ENCODE measurements at places on chromosomes 3 and 15. TPM values are rescaled to one million over a fixed set of nuclear protein-coding genes. Genes with fewer than 3 reads are reported as not detected.

- H3K4me3 ChIP-seq: no peak overlapping the region
- peak; percentile 74 for DNase-seq
- no peaks in the 10 kb centered on the region for H3K27me3 ChIP-seq
- H3K36me3 ChIP-seq: no peaks in the 10 kb centered on the region
- H3K27ac ChIP-seq: peak overlapping the region; percentile 78
Observed at GRCh38 chr15:89662893-89663626, 7.8 kb upstream of the KIF7 start.

DNA sequence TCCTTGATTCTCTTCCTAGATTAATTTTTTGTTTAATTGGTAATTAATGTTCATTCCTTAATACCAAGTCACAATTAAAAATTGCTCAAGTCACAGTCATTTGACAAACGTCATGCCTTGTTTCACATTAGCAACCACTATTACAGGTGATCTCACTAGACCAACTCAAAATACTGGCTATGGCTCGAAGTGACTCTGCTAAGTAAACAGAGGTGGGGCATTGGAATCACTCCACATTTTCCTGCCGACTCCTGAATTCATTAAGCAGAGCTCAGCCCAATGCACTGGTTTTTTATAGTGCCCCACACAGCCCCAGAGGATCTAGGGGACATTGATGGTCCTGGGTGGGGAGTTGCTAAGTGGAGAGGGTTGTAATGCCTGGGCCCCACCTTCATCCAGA, 201.2 kb upstream of the NSMCE3 start:
- no peaks in the 10 kb centered on the region for H3K27me3 ChIP-seq
- H3K27ac ChIP-seq: no peak overlapping the region
- no peak overlapping the region for H3K4me3 ChIP-seq
- peaks cover 2% of the 10 kb centered on the region for H3K4me1 ChIP-seq
- no peak for DNase-seq

GRCh38 chr15:69394556-69395282, 19.4 kb upstream of the KIF23 start:
- H3K27ac ChIP-seq: no peak overlapping the region
- H3K4me3 ChIP-seq: peak overlapping the region; percentile 34
- H3K4me1 ChIP-seq: peaks cover 15% of the 10 kb centered on the region
- DNase-seq: peak; percentile 83
- H3K27me3 ChIP-seq: peaks cover 5% of the 10 kb centered on the region
- no peaks in the 10 kb centered on the region for H3K36me3 ChIP-seq

The HCN4 gene
- 21.9 TPM for total RNA-seq

- H3K27me3 ChIP-seq: no peaks in the 10 kb centered on the region
- peaks cover 93% of the 10 kb centered on the region for H3K4me1 ChIP-seq
- H3K27ac ChIP-seq: peak overlapping the region; percentile 36
- no peak for DNase-seq
Observed at GRCh38 chr3:152352554-152352953, 83.8 kb downstream of the MBNL1 start.

The CHRNA3 gene
- total RNA-seq: 0.25 TPM

DNA sequence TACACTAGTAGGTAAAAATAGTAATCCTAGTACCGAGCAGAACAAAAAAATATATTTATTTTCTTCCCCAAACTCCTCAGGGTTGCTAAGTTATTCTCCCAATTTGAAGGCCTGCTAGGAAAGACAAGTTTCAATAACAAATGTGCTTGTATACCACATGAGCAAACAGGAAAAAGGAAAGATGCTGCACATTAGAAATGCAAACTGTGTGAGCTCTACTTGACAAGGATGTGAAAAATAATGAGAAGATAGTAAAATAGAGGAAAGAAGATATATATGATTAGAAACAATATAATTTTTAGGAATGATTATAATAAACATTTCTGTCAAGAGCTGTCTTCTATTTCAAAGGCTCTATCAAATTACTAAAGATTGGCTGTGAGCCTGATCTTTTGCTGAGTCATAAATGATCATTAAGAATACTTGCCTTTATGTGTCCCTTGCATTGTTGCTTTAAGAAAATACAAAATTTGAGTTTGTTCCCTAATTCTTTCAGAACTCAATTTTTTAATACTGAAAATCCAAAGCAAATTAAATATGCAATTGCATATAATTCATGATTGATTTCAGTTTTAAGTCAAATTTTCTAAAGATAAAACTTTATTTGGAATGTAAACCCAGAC, 174.2 kb downstream of the NEK10 start:
- H3K4me3 ChIP-seq: no peak overlapping the region
- H3K4me1 ChIP-seq: peaks cover 8% of the 10 kb centered on the region
- no peak for DNase-seq
- H3K27ac ChIP-seq: no peak overlapping the region
- peaks cover 4% of the 10 kb centered on the region for H3K36me3 ChIP-seq

DNA sequence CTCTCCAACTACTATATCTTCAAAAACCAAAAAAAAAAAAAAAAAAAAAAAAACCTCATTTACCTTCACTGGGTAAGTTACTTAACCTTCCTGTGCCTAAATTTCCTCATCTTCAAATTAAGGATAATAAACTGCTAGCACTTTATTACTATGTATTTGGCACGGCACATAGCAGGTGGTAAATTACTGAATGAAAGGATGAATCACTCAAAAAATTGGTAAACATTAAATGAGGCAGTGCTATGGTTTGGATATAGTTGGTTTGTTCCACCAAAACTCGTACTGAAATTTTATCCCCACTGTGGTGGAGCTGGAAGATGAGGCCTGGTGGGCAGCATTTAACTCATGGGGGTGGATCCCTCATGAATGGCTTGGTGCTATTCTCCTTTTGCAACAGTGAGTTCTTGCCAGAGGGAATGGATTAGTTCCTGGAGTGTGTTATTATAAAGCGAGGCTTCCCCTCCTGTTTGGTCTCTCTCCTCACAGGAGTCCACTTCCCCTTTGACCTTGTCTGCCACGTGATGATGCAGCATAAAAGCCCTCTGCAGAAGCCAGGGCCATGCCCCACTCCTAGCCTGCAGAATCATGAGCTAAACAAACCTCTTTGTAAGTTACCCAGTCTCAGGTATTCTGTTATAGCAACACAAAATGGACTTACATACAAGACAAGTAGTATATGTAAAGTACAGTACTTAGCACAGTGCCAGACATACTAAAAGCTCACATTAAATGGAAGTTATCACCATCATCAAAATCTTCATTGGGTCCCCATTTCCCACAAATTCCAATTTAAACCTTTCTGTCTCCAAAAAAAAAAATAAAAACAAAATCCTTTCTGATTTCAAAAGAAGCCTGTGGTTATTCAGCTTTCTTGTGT, 20.6 kb downstream of the DCUN1D1 start:
- peaks cover 33% of the 10 kb centered on the region for H3K4me1 ChIP-seq
- no peaks in the 10 kb centered on the region for H3K27me3 ChIP-seq
- DNase-seq: no peak
- no peak overlapping the region for H3K4me3 ChIP-seq
- no peak overlapping the region for H3K27ac ChIP-seq

DNA sequence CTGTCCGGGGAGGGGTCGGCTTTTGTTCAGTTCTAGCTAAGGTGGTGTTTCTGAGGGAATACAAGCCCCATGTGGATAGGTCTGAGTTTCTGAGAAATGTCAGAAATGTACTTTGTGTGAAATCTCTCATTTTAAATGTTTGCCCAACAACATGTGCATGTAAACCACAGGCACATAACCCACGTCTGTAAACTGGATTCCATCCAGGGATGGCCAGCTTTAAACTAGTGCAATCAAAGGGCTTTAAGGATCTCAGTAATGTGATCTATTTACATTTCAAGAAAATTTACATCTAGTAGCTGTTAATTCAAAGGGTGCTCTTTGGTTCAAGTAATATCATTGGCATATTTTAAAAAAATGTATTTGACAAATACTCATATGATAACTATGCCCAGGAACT, 52.0 kb downstream of the POLR2M start:
- no peak overlapping the region for H3K27ac ChIP-seq
- H3K27me3 ChIP-seq: no peaks in the 10 kb centered on the region
- no peak for DNase-seq
- H3K4me3 ChIP-seq: no peak overlapping the region
- H3K36me3 ChIP-seq: no peaks in the 10 kb centered on the region

- H3K4me3 ChIP-seq: no peak overlapping the region
- no peak overlapping the region for H3K27ac ChIP-seq
- peaks cover 21% of the 10 kb centered on the region for H3K4me1 ChIP-seq
- no peaks in the 10 kb centered on the region for H3K36me3 ChIP-seq
- H3K27me3 ChIP-seq: no peaks in the 10 kb centered on the region
Observed at GRCh38 chr15:56767315-56767714, 34.0 kb upstream of the ZNF280D start.

Data from left ventricle myocardium inferior (tissue), 1 donor.